Endothelial cell (in vitro differentiated cells): ENCODE measurements at places on chromosomes 4 and X.

DNA sequence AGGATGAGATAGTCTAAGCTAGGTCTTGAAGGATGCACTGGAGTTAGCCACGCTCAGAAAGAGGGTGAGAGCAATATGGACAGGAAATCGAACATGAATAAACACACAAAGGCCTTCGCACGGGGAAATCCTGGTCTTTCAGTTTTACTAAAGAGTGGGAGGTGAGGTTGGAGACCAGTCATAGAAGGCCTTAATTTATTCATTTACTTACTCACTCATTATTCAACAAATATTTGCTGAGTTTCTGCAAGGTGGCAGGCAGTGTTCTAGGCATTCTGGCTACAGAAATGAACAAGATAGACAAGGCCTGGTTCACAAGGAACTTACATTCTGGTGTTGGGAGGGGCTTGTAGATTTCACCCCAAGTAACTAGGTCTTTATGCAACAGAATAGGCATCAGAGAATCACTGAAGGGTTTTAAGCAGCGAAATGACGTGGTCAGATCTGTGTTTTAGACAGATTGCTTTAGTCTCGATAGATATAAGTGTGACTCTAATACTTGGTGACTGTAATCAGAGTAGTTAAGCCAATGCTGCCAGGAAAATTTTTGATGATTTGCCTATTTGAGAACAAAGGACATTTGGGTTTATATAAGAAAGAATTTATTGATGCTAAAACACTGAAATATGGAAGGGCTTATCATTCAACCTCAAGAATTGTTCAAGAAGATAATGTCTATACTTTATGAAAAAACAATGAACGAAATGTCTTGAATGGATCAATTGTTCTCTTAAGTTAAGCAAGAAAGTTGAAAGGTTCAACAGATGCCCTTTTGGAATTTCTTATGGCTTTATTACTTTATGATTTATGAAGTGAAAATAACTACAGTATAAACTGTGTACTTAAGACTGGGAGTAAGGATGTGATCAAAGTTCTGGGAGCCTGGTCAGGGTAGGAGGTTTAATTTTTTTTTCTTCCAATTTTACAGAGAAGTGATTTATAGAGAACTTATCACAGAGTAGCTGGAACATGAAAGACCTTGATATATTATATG, 184.4 kb upstream of the CASK start:
- no peak for DNase-seq

GRCh38 chr4:158020734-158021346, 152.0 kb downstream of the GASK1B start:
- no peak for DNase-seq

- no peak for DNase-seq
These were observed 65.2 kb upstream of the LNX1 start for GRCh38 chr4:53656421-53656981.

GRCh38 chrX:154750301-154751202, at the start of gene GAB3:
GAB3 (minus strand) TSS chrX:154751077; CDS start chrX:154751025, 52 bp downstream.
- DNase-seq = peak; percentile 23

DNA sequence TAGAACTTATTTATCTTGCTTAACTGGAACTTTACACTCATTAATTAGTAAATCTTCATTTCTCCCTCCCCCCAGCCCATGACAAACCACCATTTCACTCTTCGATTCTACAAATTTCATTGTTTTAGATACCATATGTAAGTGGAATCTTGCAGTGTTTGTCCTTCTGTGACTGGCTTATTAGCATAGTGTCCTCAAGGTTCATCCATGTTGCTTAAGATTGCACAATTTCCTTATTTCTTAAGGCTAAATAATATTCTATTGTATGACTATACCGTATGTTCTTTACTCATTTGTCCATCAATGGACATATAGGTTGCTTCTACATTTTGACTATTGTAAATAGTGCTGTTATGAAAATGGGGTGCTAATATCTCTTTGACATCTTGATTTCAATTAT, 24.5 kb upstream of the RNF212 start:
- DNase-seq = no peak

GRCh38 chrX:129613596-129613995, 41.2 kb downstream of the APLN start:
- DNase-seq = no peak

GRCh38 chrX:101452056-101452455, 33.2 kb upstream of the ARMCX4 start:
- DNase-seq = no peak

- DNase-seq = no peak
These were observed 335.2 kb downstream of the FBXW7 start for GRCh38 chr4:152200511-152201333.

DNA sequence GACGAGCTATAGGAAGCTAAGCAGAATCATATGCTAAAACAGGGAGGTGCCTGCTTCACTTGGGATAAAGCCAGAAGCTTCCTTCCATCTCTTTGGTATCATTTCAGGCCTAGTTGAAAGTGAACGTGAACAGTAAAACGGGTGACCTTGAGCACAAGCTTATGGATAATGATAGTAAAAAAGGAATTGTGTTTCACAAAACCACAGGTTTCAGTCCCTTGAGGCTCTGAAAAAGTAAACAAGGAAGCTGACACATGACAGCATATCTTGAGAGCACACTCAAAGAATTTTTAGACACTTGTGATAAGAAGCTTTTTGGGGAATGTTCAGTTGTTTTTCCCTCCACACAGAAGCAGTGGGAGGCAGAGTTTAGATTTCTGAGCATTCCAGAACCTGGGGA, 286.1 kb downstream of the DCHS2 start:
- DNase-seq = no peak

DNA sequence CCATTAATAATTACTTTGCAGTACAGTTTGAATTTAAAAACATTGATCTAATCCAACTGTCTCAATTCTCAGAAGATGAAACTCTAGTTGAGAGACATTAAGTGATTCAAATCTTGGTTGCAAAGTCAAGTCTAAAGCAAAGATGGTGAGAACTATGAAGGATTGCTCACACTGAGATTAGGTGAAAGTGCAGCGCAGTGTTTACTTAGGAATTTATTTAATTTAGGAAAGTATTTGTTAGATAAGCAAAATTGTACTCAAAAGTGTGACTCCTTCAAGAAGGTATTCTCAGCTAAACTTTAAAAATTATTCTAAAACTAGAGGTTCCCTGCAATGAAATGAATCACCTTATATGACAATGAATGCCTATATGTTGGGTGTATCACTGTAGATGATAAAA, 454.9 kb downstream of the PDGFC start:
- DNase-seq = no peak

GRCh38 chr4:5828005-5828391, 64.9 kb downstream of the CRMP1 start:
- DNase-seq = no peak

GRCh38 chr4:151717314-151717713, 43.5 kb downstream of the GATB start:
- DNase-seq = no peak

DNA sequence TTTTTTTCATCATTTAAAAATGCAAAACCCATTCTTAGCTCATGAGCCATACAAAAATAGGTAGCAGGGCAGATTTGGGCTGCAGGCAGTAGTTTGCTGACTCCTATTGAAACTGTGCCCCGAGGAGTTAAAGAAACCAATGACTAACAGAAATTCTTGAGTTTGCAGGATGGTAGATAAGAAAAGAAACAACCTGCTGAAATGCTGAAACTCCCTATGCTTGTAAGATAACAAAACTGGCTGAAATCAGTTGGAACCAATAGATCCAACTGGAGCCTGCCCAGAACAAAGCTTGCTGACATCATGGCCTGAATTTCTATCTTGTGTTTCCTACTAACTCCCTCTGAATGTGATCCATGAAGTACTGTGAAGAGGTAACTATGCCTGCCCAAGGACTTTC, 68.6 kb downstream of the ANOS1 start:
- DNase-seq = no peak

GRCh38 chrX:8846266-8846665, 45.1 kb upstream of the FAM9A start:
- no peak for DNase-seq

- peak; percentile 4 for DNase-seq
These were observed 27.7 kb downstream of the PJA1 start for GRCh38 chrX:69137371-69138117.

GRCh38 chrX:153642051-153642654, 4.8 kb upstream of the DUSP9 start:
- DNase-seq = no peak

DNA sequence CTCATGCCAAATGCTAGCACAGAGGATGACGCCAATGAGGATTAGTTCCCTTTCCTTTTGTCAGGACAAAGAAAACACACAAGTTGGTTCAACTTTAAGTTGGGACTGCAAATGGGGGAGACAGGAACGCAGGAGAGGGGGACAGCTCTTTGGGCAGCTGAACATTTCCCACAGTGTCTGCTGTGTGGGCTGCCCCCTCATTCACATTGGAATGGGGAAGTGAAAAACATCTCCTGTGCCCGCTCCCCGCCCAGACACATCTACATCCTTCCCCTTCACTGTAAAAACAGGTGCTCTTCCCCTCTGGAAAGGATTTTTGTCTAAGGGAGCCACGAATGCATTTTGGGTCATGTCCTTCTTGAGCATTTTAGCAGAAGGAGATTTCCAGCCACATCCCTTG, 44.5 kb upstream of the TBC1D9 start:
- DNase-seq = no peak

GRCh38 chr4:159298502-159298901, 195.6 kb downstream of the RAPGEF2 start:
- no peak for DNase-seq

DNA sequence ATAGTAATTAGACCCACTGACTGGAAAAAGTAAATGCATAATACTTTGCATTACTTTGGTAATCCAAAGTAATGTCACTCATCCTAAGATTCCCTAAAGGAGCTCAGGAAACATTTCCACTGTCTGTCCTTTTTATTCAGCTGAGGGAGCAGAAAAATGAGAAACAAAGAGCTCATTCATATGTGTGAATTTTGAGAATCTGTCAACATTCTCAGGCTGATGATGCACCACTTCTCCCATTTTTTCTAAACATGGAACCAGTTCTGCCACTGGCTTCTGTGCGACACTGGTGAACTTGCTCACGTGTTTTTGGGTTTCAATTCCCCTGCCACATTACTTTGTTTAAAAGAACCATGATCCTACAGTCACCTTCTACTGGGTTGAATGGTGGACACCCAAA, 28.4 kb upstream of the ADH7 start:
- no peak for DNase-seq

- no peak for DNase-seq
These were observed 174.9 kb upstream of the VEGFC start for GRCh38 chr4:176967586-176967985.

GRCh38 chr4:58602731-58603359, 1492.7 kb upstream of the IGFBP7 start:
- no peak for DNase-seq

GRCh38 chrX:27571164-27571563, 19.0 kb upstream of the DCAF8L2 start:
- no peak for DNase-seq

GRCh38 chr4:149136951-149137620, 678.6 kb downstream of the IQCM start:
- DNase-seq = no peak

- no peak for DNase-seq
These were observed 11.2 kb upstream of the AMOT start for GRCh38 chrX:112851806-112852205.

GRCh38 chr4:69888336-69888735, 28.4 kb upstream of the SULT1E1 start:
- DNase-seq = no peak

DNA sequence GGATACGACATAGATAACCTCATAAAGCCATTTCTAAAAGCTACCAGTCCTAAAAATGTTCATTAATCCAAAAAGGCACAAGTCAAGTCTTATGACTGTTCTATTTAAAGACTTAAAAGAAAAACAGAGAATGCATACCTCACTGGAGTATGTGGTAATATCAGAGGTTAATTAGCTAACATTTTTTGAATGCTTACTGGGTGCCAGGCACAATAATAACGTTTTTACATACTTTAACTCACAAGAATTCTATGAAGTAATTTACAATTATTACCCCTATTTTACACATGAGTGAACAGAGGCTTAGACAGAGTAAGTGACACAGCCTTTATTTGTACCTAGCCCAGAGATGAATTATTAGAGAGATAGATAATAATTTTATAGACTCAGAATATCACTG, 207.5 kb downstream of the PDGFC start:
- DNase-seq = no peak

- no peak for DNase-seq
These were observed at the start of gene CLNK for GRCh38 chr4:10684631-10685030. CLNK (minus strand) TSS chr4:10684768; CDS start chr4:10667869, 16,899 bp downstream.

GRCh38 chr4:108849611-108850168, 86.8 kb upstream of the ETNPPL start:
- no peak for DNase-seq

DNA sequence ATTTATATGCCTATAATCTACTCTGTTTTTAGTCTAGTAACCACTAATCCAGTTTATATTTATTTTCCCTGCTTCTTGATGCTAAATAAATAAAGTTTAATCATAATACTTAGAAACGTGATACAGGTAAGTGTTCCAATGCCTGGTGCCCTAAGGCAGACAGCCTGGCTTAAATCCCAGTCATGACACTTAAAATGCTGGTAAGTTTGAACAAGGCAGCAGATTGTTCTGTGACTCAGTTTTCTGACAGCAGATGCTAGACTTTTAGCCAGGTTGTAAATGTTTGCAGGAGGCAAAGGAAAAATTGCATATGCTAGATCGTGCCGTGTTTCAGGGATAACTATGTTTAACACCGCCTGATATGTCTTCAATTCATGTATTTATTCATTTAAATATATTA, 2661.6 kb downstream of the PCDH7 start:
- DNase-seq = no peak

GRCh38 chr4:79466621-79467020, 58.6 kb upstream of the GK2 start:
- DNase-seq = no peak

- no peak for DNase-seq
These were observed 23.6 kb upstream of the CDKL5 start for GRCh38 chrX:18401848-18402213.

- no peak for DNase-seq
These were observed 448.9 kb downstream of the KCTD8 start for GRCh38 chr4:43999669-44000068.

DNA sequence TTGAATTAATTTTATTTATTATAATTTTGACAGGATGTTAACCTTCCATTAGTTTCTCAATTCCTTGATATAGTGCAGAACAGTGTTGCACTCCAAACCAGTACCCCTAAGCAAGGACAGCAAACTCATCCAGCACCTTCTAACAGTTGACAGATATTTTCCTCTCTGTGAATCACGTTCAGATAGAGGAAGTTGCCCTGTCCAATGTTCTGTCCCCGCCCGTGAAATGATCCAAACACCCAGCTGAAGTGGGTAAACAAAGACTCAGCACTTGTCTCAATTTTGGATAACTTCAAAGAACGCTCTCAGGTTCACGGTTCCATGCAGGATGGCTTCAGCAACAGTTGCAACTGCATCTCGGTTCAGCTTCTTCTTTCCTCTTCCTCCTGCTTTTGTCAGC, 1240.0 kb upstream of the ADGRL3 start:
- DNase-seq = no peak

GRCh38 chr4:133711817-133712216, 489.8 kb downstream of the PABPC4L start:
- DNase-seq = no peak

GRCh38 chr4:165678236-165678935, 194.7 kb upstream of the TLL1 start:
- DNase-seq = no peak
